Astrocyte (in vitro differentiated cells and primary cell): ENCODE measurements at places on chromosomes 1 and 21. TPM values are rescaled to one million over a fixed set of nuclear protein-coding genes. Genes with fewer than 3 reads are reported as not detected.
A peak's percentile ranks its signal among the peaks of the same experiment; 100 is the strongest.

DNA sequence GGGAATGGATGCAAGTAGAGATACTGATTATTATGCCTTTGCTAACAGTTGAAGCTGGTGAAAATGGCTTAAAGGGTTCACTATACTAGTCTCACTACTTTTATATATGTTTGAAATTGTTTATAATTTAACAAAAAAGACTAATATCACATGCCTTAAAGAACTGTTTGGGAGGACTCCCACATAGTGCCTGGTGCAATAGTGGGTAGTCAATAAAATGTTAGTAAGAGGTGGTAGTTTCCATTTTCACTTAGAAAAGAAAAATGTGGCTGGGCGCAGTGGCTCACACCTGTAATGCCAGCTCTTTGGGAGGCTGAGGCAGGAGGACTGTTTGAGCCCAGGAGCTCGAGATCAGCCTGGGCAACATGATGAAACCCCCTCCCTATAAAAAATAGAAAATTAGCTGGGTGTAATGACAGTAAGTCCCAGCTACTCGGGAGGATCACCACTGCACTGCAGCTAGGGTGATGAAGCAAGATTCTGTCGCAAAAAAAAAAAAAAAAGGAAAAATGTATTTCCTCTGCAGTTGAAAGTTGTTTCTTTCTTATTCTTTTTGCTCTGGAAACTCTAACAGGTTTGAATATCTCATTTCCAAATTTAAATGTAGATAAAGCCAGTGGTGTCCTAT, 24.5 kb downstream of the C21orf91 start:
- H3K27me3 ChIP-seq: no peaks in the 10 kb centered on the region
- peaks cover 3% of the 10 kb centered on the region for H3K36me3 ChIP-seq
- no peak overlapping the region for H3K4me3 ChIP-seq
- H3K27ac ChIP-seq: no peak overlapping the region

GRCh38 chr1:151511636-151512215, 539 bp downstream of the CGN start:
- DNase-seq: no peak
- H3K27me3 ChIP-seq: peaks cover 9% of the 10 kb centered on the region
- peaks cover 19% of the 10 kb centered on the region for H3K4me1 ChIP-seq
- peak overlapping the region; percentile 58 for H3K4me3 ChIP-seq

DNA sequence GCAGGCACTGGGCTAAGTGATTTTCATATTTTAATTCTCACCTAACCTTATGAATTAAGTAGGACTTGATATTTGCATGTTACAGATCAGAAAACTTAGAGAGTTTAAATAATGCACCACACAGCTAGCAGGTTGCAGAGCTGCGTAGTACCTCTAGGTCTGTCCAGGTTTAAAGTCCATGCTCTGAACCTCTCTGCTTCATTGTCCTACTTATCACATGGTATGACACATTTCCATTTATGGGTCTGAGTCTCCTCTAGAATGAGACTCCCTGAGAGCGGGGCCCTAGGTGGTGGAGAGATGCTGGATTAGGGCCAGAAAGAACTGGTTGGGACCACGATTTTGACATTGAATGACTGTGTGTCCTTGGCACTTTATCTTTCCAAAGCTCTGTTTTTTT, 102.5 kb upstream of the USP24 start:
- H3K27me3 ChIP-seq: no peaks in the 10 kb centered on the region
- DNase-seq: no peak
- H3K4me1 ChIP-seq: peaks cover 3% of the 10 kb centered on the region
- H3K4me3 ChIP-seq: no peak overlapping the region

DNA sequence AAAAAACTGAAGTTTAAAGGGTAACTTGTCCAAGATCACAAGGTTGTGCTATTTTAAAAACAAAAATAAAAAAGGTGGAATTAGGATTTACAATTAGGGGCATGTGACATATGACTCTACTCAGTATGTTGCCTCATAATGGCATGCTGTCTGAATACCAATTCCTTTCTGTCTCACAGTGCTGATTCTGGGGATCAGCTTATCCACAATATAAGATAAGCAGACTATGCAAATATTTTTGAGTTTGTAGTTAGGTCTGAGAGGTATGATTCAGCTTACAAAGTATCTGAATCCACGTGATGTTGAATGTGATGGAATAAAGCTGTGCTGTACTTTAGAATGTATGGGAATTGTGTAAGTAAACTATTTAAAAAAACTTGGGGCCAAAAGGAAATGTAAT, 216.6 kb downstream of the HHIPL2 start:
- no peak overlapping the region for H3K4me3 ChIP-seq
- H3K27ac ChIP-seq: peak overlapping the region; percentile 77
- H3K4me1 ChIP-seq: peaks cover 22% of the 10 kb centered on the region
- H3K36me3 ChIP-seq: no peaks in the 10 kb centered on the region
- DNase-seq: peak; percentile 90

DNA sequence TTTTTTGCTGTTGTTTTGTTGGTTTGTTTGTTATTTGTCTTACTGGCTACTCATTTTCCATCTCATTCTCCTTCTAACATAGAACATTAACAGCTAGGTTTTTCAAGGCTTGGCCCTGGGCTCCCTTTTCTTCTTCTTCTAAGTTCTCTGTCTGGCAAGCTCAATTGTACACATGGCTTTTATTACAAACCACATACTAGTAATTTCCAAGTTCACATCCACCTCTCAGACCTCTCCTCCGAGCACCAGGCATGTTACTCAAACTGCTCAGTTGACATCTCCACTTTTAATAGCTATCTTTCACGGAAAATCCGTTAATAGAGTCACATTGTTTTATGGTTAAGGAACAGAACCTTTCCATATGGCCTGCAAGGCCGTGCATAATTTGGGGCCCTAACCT, 736.9 kb upstream of the ADAMTS5 start:
- no peak for DNase-seq
- no peaks in the 10 kb centered on the region for H3K36me3 ChIP-seq
- H3K27ac ChIP-seq: no peak overlapping the region
- H3K4me1 ChIP-seq: no peaks in the 10 kb centered on the region

- no peaks in the 10 kb centered on the region for H3K36me3 ChIP-seq
- DNase-seq: no peak
- H3K4me3 ChIP-seq: no peak overlapping the region
- no peak overlapping the region for H3K27ac ChIP-seq
- H3K27me3 ChIP-seq: no peaks in the 10 kb centered on the region
- no peaks in the 10 kb centered on the region for H3K4me1 ChIP-seq
Measured at GRCh38 chr1:101060992-101061391, 35.4 kb upstream of the DPH5 start.

DNA sequence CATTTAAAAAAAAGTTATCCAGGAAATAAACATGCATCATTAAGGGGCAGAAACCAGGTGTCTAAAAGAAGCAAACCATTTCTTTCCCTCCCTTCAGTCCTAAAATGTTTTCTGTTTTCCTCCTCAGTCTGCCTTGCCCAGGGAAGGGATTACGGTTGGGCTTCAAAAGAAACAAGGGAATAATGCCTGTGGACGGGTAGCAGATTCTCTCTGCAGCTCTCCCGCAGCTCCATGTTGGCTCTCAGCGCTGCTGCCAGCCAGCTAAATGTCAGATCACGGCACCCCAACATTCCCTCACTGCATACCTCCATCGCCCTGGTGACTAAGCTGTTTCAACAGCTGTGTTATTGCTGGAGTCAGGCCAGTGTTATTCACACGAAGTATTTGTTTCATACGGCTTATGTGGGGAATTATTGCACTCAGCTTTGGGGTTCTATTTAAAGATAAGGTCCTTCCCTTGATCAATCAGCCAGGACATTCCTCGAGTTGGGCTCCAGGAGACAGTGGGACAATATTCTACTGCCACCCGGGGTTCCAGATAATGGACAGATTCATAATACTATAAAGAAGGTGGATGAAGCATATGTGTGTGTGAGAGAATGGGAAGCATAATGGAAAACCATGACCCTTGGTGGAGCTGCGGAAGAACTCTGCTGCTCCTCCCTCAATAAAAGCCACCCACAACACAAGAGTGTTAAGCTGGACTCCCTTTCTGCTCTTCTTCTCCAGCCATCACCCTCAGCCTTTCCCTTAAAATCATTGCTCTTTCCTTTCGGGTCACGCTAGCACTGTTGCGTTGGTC, 58.2 kb downstream of the WLS start:
- DNase-seq: peak; percentile 98
- peaks cover 4% of the 10 kb centered on the region for H3K36me3 ChIP-seq
- peak overlapping the region; percentile 93 for H3K27ac ChIP-seq
- peaks cover 66% of the 10 kb centered on the region for H3K4me1 ChIP-seq

- H3K36me3 ChIP-seq: no peaks in the 10 kb centered on the region
- no peak overlapping the region for H3K27ac ChIP-seq
- H3K4me1 ChIP-seq: no peaks in the 10 kb centered on the region
- H3K27me3 ChIP-seq: no peaks in the 10 kb centered on the region
- DNase-seq: no peak
- H3K4me3 ChIP-seq: no peak overlapping the region
Measured at GRCh38 chr1:185488808-185489207, 171.8 kb upstream of the IVNS1ABP start.

DNA sequence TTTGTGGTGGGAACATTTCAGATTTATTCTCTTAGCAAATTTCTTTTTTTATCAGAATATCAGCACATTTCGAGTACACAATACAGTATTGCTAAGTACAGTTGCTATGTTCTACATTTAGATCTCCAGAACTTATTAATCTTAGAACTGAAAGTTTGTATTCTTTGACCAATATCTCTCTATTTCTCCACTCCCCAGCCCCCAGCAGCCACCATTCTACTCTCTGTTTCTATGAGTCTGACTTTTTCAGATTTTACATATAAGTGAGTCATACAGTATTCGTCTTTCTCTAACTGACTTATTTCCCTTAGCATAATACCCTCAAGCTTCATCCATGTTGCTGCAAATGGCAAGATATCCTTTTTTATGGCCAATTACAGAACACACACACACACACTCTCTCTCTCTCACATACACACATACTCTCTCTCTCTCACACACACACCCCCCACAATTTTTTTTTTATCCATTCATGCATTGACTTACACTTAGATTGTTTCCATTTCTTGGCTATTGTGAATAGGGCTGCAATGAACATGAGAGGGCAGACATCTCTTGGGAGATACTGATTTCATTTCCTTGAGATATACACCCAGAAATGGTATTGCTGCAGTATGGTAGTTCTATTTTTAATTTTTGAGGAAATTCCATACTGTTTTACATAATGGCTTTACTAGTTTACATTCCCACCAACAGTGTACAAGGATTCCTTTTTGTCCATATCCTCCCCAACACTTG, 15.7 kb downstream of the RPTN start:
- peaks cover 10% of the 10 kb centered on the region for H3K27me3 ChIP-seq
- no peak overlapping the region for H3K27ac ChIP-seq

DNA sequence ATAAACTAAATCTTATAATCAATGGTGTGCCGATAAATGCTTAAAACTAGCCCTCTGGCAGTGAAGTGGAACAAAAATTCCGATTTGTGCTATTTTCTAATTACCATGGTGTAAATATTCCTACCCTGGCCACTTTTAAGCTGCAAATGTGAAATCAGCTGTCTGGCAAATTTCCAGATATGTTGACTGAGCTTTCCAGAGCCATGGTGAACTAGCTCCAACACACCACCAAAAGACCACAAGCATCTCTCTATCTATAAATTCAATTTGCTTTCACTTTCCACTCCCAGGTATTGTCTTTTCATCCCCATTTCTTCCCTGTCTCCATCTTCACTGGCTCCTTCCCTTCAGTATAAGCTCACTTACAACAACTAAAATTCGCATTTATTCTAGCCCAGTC, 152.3 kb upstream of the RGS18 start:
- no peaks in the 10 kb centered on the region for H3K27me3 ChIP-seq
- no peak for DNase-seq
- no peak overlapping the region for H3K27ac ChIP-seq
- H3K4me3 ChIP-seq: no peak overlapping the region
- H3K36me3 ChIP-seq: no peaks in the 10 kb centered on the region

- no peaks in the 10 kb centered on the region for H3K27me3 ChIP-seq
- H3K4me1 ChIP-seq: no peaks in the 10 kb centered on the region
- no peak for DNase-seq
- H3K27ac ChIP-seq: no peak overlapping the region
- no peak overlapping the region for H3K4me3 ChIP-seq
- no peaks in the 10 kb centered on the region for H3K36me3 ChIP-seq
Measured at GRCh38 chr1:91827087-91827458, 58.9 kb downstream of the TGFBR3 start.

GRCh38 chr1:39901464-39901713, 328 bp downstream of the MYCL start:
- peaks cover 24% of the 10 kb centered on the region for H3K27me3 ChIP-seq
- H3K4me3 ChIP-seq: peak overlapping the region; percentile 68
- DNase-seq: peak; percentile 18
- H3K4me1 ChIP-seq: peaks cover 16% of the 10 kb centered on the region
- H3K27ac ChIP-seq: no peak overlapping the region

DNA sequence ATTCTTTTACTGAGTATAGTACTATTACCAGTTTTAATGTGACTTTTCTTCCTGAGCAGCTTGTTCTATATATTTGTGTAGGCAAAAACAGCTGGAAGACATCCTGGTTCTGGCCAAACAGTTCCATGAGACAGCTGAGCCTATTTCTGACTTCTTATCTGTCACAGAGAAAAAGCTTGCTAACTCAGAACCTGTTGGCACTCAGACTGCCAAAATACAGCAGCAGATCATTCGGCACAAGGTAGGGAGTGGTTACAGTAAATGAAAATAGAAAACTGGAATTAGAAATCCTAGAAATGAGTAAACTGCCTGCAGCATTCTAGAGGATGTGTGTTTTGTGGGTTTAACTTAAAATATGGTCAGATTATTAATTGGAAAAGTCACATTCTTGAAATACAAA, 64.1 kb upstream of the BMP8A start:
- H3K4me3 ChIP-seq: no peak overlapping the region
- H3K27ac ChIP-seq: no peak overlapping the region
- peaks cover 9% of the 10 kb centered on the region for H3K4me1 ChIP-seq
- peaks cover 89% of the 10 kb centered on the region for H3K36me3 ChIP-seq

- H3K27me3 ChIP-seq: no peaks in the 10 kb centered on the region
- peak overlapping the region; percentile 87 for H3K27ac ChIP-seq
- peak; percentile 92 for DNase-seq
- H3K4me3 ChIP-seq: peak overlapping the region; percentile 94
Measured at GRCh38 chr1:33346927-33347649, 26.2 kb upstream of the A3GALT2 start.

DNA sequence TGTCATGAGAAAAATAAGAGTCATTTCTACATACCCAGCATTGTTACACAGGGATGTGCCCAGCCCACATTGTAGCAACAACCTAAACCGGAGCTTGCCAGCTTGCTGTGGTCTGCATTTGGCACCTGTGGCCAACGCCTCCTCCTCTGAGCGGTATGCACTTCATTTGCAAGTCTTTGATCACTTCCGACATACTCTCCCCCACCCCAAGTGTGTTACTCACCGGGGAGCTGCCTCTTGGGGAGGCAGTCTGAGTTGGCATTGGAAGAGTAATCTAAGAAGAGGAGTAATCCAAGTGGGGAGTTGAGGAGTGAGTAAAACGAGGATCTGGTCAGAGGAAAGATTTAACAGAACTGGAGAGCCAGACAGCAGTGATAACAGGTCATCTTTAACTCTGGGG, 3.8 kb downstream of the BCL9 start:
- peaks cover 10% of the 10 kb centered on the region for H3K4me1 ChIP-seq
- H3K36me3 ChIP-seq: no peaks in the 10 kb centered on the region
- H3K4me3 ChIP-seq: no peak overlapping the region
- peak; percentile 97 for DNase-seq
- H3K27ac ChIP-seq: peak overlapping the region; percentile 2

Gene AADACL4
- not detected in 2 replicates for total RNA-seq

Gene NBL1
- total RNA-seq: 58.3 and 74.8 TPM in 2 replicates
